ENCODE measurements at places on chromosomes 5 and 9. TPM values are rescaled to one million over a fixed set of nuclear protein-coding genes. Genes with fewer than 3 reads are reported as not detected.

DNA sequence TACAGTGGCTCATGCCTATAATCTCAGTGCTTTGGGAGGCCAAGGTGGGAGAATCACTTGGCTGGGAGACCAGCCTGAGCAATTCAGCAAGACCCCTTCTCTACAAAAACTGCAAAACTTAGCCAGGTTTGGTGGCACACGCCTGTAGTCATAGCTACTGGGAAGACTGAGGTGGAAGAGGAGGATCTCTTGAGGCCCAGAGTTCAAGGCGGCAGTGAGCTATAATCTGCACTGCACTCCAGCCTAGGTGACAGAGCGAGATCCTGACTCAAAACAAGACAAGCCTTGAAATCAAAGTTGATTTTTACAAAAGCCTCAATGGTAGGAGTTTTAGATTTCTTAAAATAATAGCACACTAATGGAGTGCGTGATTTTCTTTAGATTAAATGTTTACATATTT, 14.6 kb downstream of the UBE2D2 start:
- H3K4me3 ChIP-seq: no peak overlapping the region
- peaks cover 6% of the 10 kb centered on the region for H3K4me1 ChIP-seq
- H3K36me3 ChIP-seq: no peaks in the 10 kb centered on the region
- H3K27me3 ChIP-seq: no peaks in the 10 kb centered on the region
- H3K27ac ChIP-seq: no peak overlapping the region

Gene PLAC8L1
- polyA plus RNA-seq: 0.38 TPM

GRCh38 chr5:27402828-27403227, 364.4 kb upstream of the CDH9 start:
- no peaks in the 10 kb centered on the region for H3K27me3 ChIP-seq
- DNase-seq: no peak
- H3K27ac ChIP-seq: no peak overlapping the region
- no peaks in the 10 kb centered on the region for H3K4me1 ChIP-seq
- no peak overlapping the region for H3K4me3 ChIP-seq
- no peaks in the 10 kb centered on the region for H3K36me3 ChIP-seq

DNA sequence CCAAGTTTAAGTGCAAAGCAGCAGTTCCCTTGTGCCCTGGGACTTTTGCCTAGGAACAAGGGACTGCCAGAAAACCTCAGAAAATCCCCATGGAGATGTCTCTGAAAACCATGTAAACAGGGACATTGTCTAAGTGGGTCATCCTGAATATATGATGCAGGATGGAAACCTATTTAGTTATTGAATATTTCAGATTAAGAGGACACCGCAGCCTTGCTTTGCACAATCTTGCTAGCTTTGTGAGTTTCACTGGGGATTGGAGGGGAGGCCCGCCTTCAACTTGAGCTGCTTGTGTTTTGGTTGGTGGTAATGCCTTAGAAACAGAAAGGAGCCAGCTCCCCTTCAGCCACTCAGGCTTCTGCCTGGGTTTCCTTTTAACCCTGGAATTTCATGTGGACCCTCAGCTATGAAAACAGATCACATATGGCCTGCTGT, 112.8 kb downstream of the C9orf152 start:
- peaks cover 8% of the 10 kb centered on the region for H3K4me1 ChIP-seq
- H3K4me3 ChIP-seq: no peak overlapping the region
- no peak overlapping the region for H3K27ac ChIP-seq

Gene PTGDS
- 38.0 TPM for polyA plus RNA-seq

Gene PDE6A
- polyA plus RNA-seq: not detected

Data from small intestine (tissue), 16 donors.